HFFc6 (cell line): ENCODE measurements at places on chromosomes 1 and 21. TPM values are rescaled to one million over a fixed set of nuclear protein-coding genes. Genes with fewer than 3 reads are reported as not detected.

Gene LY9
- not detected in 3 replicates for total RNA-seq

Gene PPIAL4G
- not detected in 3 replicates for total RNA-seq

Gene C1orf226
- 0.11 to 0.74 TPM (median 0.35 TPM) in 3 replicates for total RNA-seq

- no peak for DNase-seq
Measured at GRCh38 chr1:107294686-107295085, 153.8 kb downstream of the NTNG1 start.

- no peak for DNase-seq
Measured at GRCh38 chr1:173798078-173798477, 26.4 kb upstream of the DARS2 start.

DNA sequence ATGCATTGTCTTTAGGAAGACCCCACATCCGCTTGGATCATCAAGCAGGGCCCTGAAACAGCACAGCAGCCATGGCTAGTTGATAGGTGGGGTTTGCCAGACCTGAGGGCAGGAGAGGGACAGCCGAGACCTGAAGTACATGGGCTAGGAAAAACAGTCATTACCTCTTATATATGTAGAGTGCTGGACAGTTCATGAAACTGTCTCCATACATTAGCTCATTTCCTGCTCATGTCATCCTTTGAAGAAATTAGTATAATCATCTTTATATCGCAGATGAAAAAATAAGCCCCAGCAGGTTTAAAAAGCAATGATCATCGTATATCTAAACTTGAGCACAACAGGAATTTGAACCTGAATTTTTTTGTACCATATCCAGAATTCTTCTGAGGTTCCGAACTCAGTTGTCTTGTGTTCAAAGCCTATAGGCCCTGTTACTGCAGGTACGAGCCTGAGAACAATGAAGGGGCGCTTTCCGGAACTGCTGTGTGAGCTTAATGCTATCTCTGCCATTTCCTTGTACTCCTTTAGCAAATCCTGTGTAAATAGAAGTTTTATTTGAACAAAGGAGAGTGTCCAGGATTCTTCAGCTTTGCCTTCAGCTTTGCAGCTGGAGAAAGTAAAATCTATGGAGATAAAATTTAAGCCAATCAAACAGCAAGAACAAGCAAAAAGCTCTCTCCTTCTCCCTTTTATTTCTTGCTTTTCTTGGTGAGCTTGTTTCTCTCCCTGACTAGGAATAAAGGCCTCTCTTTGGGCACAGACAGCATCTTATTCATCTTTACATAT, 32.4 kb upstream of the DUSP10 start:
- no peak for DNase-seq

DNA sequence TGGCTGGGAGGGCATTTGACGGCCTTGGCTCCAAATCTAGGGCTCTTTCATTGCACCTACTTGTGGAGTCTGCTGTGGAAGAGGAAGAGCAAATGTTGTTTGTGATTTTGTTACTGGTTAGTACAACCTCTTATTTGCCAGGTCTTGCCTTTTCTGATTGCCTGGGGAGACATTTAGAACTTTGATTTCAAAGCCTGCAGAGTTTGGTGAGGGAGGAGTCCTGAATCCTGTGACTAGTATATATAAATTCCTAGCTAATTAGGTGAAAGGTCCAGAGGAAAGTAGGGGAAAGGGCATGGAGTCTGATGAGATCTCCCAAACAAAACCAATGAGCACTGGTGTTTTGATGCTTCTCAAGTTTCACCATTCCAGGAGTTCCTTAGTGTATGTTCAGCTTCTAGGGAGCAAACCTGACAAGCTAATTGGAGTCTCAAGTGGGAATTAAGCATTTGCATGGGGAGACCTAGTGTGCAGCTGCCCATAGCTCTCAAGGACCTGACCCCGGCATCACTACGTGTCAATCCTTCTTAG, 5.1 kb upstream of the HMGCS2 start:
- DNase-seq, result peak; percentile 23
